ENCODE measurements at places on chromosomes 12 and 14. TPM values are rescaled to one million over a fixed set of nuclear protein-coding genes. Genes with fewer than 3 reads are reported as not detected.
A peak's percentile ranks its signal among the peaks of the same experiment; 100 is the strongest.

The TOMM20L gene
- 2.7 TPM for total RNA-seq

The IL22 gene
- not detected for total RNA-seq

The EIF2B1 gene
- total RNA-seq = 172 TPM

The C3AR1 gene
- 0.79 TPM for total RNA-seq

The TROAP gene
- total RNA-seq = 14.6 TPM

The OR4K14 gene
- not detected for total RNA-seq

The ITPR2 gene
- total RNA-seq = 159 TPM

The KCNJ8 gene
- total RNA-seq = 7.8 TPM

The GLT8D2 gene
- total RNA-seq = 4.5 TPM

DNA sequence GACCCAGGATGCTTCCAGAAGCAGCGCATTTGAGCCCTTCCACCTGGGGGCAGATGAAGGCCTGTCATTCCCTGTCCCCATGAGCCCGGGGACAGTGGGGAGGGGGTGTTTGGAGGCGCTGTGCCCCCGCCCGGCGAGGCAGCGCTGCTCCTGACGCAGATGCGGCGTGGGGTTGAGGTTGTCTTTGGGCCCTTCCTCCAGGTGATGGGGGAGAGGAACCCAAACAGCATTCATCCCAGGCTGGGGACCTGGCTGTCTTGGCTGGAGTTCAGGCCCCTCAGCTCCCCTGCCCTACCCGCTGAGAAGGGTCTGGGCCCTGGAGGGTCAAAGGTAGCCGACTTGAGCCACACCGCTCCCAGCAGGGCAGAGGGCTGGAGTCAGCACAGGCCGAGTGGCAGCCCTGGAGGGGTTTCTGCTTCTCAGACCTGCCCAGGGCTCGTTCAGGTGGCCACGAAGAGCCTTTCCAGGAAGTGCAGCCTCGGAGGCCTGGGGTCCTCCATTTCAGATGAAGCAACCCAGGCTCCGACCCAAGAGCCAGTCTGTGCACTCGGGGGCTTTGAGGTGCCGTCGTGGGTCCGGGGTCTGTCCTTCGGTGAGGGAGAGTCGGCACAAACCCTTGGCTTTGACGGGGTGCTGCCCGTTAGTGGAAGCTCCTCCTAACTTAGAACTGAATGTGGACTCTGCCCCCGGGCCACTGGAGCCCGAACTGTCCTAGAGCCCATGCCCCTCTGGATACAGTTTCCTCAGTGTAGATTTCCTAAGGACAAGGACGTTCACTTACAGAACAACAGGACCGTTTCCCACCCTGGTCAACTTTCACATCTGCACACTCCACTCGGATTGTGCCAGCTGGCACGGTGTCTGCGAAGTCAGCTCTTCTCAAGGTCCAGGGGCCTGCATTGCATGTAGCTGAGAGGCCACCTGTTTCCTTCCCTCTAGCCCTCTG, 16.1 kb downstream of the ACADS start:
- no peak for DNase-seq

- no peak for DNase-seq
These were observed 56.1 kb downstream of the DAAM1 start for GRCh38 chr14:59244581-59244980.

DNA sequence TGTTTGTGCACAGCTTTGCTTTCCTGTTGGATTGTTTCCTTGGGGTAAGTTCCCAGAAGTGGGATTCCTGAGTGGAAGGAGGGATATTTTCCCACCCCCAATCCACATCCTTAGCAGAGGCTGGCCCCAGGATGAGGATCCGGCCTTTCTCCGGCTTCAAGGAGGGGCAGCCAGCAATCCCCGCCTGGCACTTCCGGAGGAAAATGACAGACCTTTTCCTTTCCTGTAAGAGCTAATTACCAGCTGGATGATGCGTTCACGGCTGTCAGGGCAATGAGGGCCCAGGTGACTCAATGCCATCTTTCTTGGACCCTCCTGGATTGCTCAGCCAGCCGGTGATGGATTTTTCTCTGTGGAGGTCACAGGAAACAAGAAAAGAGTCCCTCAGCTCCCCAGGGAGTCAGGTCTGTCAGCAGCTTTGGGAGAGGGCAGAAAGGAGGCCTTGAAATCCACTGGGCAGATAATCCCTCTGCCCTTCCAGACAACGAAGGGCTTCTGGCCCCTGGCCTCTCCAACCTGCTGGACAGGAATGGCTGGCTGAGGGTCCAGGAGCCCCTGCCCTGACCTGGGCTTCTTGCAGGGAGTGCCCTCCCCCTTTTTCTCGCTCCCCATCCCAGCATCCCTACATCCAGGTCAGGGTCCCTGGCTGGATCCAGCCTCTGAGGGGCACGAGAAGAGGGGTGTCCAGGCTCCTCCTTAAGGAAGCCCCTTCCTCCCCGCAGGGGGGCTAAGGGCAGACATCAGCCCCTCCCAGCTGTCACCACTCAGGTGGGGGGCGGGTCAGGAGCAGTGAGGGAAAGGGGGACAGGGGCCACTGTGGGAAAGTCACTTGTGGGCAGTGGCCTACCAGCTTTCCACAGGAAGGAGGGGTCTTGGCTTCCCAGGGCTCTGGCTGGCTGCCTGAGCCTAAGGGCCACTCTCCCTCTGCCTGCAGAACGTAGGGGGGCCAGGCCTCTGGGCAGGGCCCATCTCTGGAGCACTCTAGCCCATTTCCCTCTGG, 16.1 kb upstream of the CCDC85C start:
- no peak for DNase-seq

- no peak for DNase-seq
These were observed 255.2 kb downstream of the NRXN3 start for GRCh38 chr14:78425330-78425729.

DNA sequence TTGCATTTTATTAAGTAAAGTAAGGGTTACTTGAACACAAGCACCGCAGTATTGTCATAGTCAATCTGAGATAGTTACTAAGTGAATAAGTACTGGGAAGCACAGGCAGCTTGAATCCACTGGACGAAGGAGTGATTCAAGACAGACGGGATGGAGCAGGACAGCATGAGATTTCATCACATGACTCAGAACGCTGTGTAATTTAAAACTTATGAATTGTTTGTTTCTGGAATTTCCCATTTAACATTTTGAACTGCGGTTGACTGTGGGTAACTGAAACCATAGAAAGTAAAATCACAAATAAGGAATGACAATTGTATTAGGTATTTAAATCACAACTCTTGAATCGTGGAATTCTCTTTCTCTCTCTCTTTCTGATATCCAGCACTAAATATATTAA, 1630.4 kb upstream of the SEL1L start:
- no peak for DNase-seq

DNA sequence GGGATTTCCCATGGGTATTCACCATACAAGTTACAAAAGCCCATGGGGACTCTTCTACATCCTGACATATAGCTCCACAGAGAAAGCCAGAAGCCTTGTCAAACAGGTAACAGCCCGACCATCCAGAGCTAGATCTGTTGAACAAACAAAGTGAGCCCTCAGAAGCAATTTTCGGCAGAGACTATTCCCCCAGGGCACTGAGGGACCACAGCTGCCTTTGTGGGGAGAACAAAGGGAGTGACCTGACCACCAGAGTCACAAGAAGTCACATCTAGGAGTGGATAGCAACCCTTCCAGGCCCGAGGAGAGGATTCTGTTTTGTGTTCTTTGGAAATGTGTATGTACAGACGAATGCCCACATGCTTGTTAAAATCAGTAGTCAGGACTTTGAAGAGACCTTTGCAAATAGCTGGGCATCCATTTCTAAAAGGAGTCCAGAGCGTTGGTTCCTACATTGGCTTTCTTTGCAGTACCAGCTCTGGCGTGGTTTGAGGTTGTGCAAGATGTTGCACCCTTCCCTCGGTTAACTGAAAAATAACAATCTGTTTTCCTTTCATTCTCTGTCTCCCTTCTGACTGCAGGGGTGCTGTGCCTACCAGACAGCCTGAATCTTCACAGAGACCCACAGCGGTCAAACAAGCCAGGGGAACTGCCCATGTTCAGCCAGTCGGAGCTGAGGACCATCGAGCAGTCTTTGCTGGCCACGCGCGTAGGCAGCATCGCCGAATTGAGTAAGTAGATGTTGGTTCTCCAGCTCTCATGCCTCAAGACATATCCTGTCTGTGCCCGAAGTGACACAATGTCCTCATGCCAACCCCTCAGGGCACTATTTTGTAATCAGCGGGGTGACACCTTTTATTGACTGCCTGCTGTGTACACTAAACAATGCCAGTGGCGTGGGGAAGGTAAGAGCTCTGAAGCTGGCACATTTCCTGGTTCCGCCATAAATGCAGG, 165.4 kb upstream of the PWP1 start:
- DNase-seq = no peak

DNA sequence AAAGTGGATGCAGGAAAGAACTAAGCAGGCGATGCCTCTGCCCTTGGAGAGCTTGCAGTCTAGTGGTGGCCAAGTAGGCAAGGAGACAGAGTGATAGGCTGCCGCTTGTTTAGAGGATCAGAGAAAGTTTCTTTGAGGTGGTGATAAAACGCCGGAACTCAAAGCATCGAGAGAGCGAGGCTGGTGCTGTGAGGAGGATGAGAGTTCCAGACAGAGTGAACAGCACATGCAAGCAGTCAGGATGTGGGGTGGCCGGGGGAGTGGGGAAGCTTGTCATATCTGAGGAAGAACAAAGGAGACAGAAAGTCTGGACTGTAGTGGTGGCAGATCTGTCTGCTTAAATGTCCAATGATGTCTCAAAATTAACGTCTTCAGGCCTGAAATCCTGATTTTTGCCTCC, 319.7 kb downstream of the SNAPC1 start:
- DNase-seq = no peak

DNA sequence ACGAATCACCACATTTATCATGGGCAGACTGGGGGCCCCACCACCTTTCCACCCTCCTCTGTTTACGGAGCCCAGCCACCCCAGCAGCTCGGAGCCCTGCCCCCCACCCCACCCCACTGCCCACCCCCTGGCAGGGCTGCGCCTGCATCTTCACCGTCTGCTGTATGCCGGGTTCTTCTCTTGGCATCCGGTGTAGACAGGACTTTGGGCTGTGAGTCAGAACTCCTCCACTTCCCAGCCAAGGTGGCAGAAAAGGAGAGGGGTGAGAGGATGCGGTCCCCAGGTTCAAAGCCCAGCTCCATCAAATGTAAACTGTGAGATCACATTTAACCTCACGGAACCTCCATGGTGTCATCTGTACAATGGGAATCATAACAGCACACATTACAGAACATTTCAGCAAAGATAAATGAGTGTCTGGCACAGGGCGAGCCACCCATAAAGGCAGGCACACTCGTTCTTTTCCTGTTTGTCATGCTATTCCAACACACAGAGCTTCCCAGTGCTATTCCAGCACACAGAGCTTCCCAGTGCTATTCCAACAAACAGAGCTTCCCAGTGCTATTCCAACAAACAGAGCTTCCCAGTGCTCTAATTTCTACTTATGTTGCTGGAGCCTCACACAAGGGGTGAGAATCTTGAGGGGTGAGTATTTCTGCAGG, 292.7 kb upstream of the RTL1 start:
- peak; percentile 8 for DNase-seq

DNA sequence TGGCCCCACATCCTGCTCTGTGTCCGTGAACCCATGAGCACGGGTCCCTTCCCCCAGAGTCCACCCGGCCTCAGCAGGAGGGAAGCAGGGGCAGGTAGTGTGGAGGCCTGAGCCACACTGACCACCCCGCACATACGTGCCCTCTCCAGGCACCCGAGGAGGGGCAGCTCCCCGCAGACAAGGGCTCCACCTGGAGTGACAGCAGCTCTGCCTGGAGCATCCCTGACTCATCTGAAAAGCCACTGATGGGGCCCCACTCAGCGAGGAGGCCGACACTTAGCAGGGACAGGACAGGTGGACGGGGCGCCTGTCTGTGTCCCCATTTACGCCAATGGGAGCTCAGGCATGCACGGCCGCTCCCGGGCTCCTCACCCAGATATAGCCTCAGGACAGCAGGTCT, 237.6 kb upstream of the SFSWAP start:
- no peak for DNase-seq

DNA sequence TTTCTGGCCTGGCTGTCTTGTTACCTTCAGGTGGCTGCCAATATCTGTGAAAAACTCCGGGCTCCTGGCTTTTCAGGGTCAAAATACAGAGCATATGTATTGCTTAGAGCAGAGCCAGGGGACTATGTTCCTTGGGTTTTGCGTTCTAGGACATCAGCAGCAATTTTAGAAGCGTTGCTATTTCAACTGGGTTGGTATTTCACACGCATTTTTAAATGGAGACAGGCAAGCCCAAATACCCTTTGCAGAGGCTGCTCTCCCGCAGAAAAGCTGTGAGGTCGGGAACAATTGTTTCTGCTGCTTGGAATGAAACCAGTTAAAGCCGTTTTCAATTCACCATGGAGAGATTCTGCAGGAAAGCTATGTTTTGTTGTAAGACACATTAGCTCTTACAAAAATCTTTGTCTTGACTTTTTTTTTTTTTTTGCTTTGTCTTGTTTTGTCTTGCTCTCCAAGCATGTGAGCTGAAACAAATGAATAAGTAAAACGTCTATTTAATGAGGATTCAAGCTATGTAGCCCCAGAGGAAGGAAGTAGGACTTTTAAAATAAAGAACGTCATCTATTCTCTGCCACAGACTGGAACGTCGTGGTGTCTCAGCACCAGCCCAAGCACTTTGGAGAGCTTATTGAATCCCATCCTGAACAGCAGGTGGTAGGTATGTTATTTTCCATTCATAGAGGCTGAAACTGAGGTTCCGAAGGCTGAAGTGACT, 181.0 kb upstream of the TBX3 start:
- no peak for DNase-seq

DNA sequence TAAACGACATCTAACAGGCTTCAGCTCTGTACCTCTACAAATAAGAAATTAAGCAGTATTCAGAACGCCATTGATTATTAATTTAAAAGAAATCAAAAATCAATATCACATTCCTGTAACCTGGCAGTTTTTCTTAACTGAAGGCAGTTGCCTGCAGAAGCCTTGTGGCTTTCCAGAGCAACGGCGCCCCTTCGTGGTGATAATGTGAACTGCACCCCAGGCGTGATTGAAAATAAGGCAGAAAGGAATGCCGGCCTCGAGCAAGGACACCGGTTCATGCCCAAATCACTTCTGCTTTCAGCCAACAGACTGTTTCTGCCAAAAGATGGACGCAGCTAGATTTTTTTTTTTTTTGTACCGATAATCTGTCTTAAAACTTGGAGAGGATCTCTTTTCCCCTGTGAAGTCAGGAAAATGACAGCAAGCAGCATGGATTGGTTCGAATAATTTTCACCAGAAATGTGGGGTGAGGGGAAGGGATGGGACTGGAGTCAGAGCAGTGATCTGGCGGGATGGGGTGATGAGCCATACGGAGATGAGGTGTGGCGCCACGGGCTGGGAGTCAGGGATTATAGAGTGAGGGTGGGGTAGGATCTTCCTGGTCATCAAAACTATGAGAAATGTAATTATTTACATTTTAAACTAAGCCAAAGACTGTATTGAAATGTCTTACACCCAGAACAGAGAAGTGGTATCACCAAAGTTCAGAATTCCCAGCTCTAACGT, 473.0 kb downstream of the DPF3 start:
- DNase-seq = peak; percentile 76

- DNase-seq = no peak
These were observed 21.1 kb upstream of the TAS2R14 start for GRCh38 chr12:10960211-10960610.

- peak; percentile 59 for DNase-seq
These were observed 322.9 kb downstream of the ADGRD1 start for GRCh38 chr12:131276501-131277185.

- no peak for DNase-seq
These were observed 55.6 kb upstream of the ISM2 start for GRCh38 chr14:77554207-77554606.
